ENCODE measurements at places on chromosomes 5 and 9.

DNA sequence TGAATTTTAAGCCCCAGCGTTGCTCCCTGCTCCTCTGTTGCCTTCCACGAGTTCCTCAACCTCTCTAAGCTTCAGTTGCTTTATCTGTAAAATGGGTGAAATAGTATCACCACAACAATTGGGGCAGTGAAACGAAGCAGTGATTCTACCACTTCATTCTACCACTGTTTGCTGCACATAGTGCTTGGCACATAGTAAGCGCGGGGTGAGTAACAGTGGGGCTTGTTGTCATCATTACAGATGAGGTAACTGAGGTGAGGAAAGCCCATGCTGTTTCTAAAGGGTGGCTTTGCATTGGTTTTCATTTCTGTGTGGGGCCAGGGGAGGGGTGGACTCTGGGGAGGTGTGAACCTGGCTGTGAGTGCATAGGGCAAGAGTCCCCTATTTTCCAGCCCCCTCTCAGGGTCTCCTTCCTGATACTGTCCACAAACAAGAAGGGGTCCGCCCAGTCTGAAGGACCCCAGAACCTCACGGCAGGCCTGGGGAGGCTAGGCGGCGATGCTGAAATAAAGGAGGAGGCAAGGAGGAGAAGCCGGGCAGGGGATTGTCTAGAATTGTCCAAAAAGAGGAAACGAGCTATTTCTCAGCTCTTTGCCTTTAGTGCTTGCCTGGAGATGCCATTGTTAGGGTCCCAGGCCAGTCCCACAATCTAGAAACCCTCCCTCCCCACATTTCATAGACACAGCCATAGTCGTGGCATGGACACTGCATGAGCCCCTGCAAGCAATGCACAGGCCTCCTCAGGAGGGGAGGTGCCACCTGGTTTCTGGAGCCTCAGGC lies 65.6 kb downstream of the IL6ST start:
- no peaks in the 10 kb centered on the region for H3K27me3 ChIP-seq
- H3K4me3 ChIP-seq: no peak overlapping the region
- no peak overlapping the region for H3K27ac ChIP-seq
- H3K4me1 ChIP-seq: peaks cover 13% of the 10 kb centered on the region
- H3K36me3 ChIP-seq: no peaks in the 10 kb centered on the region

DNA sequence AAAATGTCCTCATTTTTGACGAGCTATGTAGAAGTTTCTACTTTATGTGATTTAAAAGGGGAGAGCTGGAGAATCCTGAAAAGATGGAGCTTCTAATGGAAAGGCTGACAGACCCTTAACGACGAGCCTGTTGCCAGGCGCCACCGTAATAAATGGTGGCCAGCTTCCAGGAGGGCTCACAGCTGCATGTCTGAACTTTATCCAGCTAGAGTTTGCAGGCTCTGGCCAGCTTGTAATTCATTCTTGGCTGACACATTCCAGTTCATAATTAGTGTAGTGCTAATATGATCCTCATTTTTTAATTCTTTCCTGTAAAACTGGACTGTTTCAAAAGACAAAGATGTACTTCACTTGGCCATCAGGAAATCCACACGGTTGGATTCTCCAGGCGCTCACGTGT lies 246.7 kb downstream of the GAS1 start:
- H3K27ac ChIP-seq: no peak overlapping the region
- H3K4me1 ChIP-seq: peaks cover 10% of the 10 kb centered on the region
- no peaks in the 10 kb centered on the region for H3K36me3 ChIP-seq
- H3K4me3 ChIP-seq: no peak overlapping the region
- no peak for DNase-seq
- no peaks in the 10 kb centered on the region for H3K27me3 ChIP-seq

DNA sequence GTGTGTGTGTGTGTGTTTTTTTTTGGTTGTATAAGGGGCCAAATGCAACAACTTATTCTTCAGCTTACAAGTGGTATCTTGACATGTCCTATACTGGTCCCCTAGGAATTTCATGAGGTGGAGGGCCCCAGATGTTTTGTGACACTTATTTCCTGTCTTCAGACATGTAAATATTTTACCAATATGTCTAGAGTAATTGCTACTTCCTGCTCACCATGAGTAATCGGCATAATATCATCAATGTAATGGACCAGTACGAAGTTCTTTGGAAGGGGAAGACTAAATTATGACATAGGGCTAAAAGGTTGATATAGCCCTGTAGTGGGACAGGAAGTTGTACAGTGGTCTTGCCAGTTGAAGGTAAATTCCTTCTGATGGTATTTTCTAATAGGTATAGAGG lies 3.7 kb upstream of the OTULIN start:
- no peak for DNase-seq
- H3K27ac ChIP-seq: no peak overlapping the region
- H3K27me3 ChIP-seq: no peaks in the 10 kb centered on the region
- H3K4me1 ChIP-seq: peaks cover 16% of the 10 kb centered on the region
- no peaks in the 10 kb centered on the region for H3K36me3 ChIP-seq

DNA sequence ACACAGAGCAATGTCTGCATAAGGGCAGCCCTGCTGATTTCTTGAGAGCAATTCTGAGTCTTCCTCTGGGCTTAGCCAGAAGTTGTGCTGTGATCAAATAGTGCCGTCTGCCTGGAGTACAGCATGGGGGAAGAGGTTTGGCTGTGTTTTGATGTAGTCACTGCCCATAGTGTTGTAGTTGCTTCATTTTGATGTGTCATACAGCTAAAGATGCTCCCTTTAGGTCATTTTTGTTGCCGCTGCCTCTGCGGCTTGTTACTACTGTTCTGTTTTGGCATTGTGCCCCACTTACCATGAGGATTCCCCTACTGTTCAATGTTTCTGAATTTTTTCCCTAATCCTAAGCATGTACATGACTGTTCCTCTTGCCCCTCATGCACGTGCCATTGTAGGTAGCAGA lies 23.0 kb downstream of the SLC36A1 start:
- no peaks in the 10 kb centered on the region for H3K4me1 ChIP-seq
- no peak overlapping the region for H3K27ac ChIP-seq
- H3K4me3 ChIP-seq: no peak overlapping the region
- no peaks in the 10 kb centered on the region for H3K27me3 ChIP-seq
- no peaks in the 10 kb centered on the region for H3K36me3 ChIP-seq
- DNase-seq: no peak

DNA sequence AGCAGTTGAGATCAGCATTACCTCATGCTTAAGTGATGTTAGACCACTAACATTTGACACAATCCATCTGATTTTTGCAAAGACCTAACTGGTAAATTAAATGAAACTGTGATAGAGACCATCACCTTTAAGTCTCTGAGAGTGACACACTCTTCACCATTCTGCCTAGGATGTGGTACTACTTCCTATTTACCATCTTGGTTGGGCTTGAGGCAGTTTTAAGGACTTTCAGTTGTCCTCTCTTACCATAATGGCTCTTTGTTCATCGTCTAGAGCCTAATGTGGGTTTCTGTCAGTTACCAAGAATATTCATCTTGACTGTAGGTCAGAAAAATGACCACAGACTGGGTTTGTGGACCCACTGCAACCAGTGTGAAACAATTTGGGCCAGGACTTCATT lies 158.1 kb downstream of the CETN3 start:
- H3K36me3 ChIP-seq: no peaks in the 10 kb centered on the region
- no peaks in the 10 kb centered on the region for H3K4me1 ChIP-seq
- no peak for DNase-seq
- H3K27me3 ChIP-seq: no peaks in the 10 kb centered on the region
- H3K27ac ChIP-seq: no peak overlapping the region

DNA sequence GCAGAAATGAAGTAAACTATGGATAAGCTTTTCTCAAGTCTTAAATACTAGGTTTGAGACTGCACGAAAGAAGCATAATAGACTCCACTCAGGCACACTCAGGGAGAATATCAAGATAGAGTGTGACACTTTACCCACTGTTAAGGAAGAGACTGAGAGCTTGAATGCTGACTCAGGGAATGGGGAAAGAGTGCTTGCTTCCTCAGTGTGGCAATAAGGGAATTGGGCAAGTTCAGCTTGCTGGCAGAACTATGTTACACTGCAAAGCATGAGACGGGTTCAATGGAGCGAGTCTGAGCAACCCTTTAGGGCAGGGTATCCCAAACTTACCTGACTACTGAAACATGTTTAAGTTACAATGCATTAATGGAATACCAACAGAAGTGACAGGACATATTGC lies 237.7 kb upstream of the MEF2C start:
- no peaks in the 10 kb centered on the region for H3K27me3 ChIP-seq
- H3K4me1 ChIP-seq: no peaks in the 10 kb centered on the region
- H3K36me3 ChIP-seq: no peaks in the 10 kb centered on the region
- no peak overlapping the region for H3K27ac ChIP-seq
- DNase-seq: no peak

- H3K4me3 ChIP-seq: no peak overlapping the region
- H3K27me3 ChIP-seq: no peaks in the 10 kb centered on the region
- DNase-seq: no peak
- H3K27ac ChIP-seq: peak overlapping the region; percentile 90
These were observed 159.5 kb upstream of the SHB start for GRCh38 chr9:38228331-38229103.

DNA sequence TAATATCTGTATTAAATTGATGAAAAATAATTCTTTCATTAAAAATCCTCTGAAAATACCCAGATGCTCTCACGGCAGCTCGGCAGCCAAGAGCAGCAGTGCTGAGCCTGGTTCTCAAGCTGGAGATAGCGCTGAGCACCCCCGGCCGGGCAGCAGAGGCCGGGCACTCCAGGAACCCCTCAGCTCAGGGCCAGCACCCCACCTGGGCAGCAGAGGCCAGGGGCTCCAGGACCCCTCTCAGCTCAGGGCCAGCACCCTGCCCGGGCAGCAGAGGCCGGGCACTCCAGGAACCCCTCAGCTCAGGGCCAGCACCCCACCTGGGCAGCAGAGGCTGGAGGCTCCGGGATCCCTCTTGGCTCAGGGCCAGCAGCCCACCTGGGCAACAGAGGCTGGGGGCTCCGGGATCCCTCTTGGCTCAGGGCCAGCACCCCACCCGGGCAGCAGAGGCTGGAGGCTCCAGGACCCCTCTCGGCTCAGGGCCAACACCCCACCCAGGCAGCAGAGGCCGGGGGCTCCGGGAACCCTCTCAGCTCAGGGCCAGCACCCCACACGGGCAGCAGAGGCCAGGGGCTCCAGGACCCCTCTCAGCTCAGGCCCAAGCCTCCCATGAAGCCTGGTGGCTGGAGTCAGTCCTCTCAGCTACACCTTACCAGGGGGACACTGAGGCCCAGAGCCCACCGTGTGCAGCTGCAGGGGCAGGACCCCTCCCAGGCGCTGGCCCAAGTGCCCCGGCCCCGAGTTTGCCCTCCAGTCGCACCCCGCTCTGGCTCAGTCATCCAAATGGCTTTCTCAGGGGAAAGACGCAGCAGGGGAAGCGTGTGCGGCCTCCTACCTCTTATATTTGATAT lies 21.7 kb downstream of the CLPTM1L start:
- no peaks in the 10 kb centered on the region for H3K27me3 ChIP-seq
- H3K36me3 ChIP-seq: peaks cover 39% of the 10 kb centered on the region
- no peak overlapping the region for H3K27ac ChIP-seq
- no peak for DNase-seq

- H3K27me3 ChIP-seq: peaks cover 10% of the 10 kb centered on the region
- H3K4me3 ChIP-seq: no peak overlapping the region
- DNase-seq: no peak
- H3K36me3 ChIP-seq: no peaks in the 10 kb centered on the region
These were observed 29.3 kb upstream of the ANKH start for GRCh38 chr5:14900693-14901461.

DNA sequence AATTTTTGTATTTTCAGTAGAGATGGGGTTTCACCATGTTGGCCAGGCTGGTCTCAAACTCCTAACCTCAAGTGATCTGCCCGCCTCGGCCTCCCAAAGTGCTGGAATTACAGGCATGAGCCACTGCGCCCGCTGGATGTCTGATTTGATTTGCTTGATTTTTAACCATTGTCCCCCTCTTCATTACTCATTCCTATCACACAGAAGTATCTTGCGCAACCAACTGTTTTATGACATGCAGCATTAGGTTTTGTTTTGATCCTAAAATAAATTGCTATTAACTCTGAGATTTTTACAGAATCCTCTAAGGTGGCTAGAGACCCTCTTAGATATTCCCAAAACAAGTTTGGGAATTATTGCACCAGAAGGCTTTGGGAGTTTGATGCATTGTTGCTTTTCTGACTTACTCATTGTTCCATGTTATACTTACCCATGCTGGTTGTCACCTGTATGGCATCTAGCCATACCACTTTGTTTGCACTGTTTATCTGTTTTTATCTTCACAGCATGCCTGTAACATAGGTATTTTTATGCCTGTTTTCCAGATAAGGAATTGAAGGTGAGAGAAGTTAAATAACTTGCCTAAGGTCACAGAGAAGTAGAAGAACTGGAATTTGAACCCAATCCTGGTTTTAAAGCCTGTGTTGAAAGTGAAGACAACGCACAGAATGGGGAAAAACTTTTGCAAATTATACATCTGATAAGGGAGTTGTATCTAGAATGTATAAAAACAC lies 35.9 kb upstream of the PWWP2A start:
- no peak overlapping the region for H3K27ac ChIP-seq
- no peaks in the 10 kb centered on the region for H3K27me3 ChIP-seq
- DNase-seq: peak; percentile 47
- no peaks in the 10 kb centered on the region for H3K36me3 ChIP-seq
- H3K4me1 ChIP-seq: peaks cover 16% of the 10 kb centered on the region
- no peak overlapping the region for H3K4me3 ChIP-seq

DNA sequence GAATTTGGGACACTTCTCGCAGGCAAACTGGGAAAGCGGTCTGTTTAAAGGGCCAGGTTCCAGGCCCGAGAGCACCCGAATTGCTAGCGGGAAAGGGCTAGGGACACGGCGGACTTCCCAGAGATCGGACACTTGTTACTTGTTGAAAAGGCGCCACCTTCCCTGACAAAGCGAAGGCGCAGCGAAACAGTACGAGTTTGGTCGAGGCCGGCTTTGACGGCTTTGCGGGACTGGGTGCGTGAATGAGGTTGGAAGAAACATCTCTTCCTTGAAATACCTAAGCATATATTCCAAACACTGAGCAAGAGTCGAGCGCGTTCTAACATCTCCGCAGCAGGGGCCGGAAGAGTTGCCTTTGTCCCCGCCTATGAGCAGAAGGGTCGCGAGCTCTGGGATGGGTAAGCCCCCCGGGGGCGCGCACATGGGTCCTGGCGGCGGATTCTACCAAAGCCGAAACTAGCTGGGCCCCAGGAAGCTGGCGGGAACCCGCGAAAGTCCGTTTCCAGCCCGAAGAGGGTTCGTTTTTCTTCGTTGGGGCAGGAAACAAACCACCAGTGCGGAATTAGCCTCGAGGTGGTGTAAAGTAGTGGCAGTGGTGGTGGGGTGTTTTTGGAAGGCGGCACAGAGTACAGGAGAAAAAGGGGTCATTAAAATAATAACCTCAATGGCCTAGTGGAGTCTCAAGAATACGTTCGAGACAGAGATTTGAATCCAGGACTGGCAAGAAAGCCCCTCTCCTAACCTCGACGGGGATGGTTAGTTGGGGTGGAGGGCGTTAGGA lies 1.5 kb downstream of the GDNF start:
- no peak overlapping the region for H3K27ac ChIP-seq
- H3K27me3 ChIP-seq: 0 out of 2 replicates have a peak, but pooled peaks cover 9% of the 10 kb centered on the region
- H3K36me3 ChIP-seq: no peaks in the 10 kb centered on the region

DNA sequence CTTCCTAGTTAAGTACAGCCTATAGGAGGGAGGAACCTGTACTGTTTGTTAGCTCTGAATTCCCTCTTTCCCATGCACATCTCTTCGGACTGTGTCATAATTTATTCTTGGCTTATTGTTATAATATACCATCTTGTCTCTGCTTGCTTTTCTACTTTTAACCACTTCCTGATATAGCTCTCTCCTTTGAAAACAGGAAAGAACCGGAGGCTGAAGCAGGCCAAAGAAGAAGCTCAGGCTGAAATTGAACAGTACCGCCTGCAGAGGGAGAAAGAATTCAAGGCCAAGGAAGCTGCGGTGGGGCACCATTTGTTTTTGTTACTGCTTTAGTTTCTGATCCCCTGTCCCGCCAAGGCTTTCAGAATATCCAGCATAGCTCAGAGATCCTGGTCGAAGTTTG lies 4.8 kb downstream of the ATP6V1G1 start:
- H3K4me3 ChIP-seq: no peak overlapping the region
- H3K27ac ChIP-seq: no peak overlapping the region
- peaks cover 14% of the 10 kb centered on the region for H3K4me1 ChIP-seq
- peaks cover 21% of the 10 kb centered on the region for H3K36me3 ChIP-seq
- no peaks in the 10 kb centered on the region for H3K27me3 ChIP-seq

Measured in PC-9 (cell line).